ENCODE measurements at places on chromosomes 16 and 17.
A peak's percentile ranks its signal among the peaks of the same experiment; 100 is the strongest.

GRCh38 chr16:73163238-73163815, 115.4 kb upstream of the ZFHX3 start:
- no peak for DNase-seq

DNA sequence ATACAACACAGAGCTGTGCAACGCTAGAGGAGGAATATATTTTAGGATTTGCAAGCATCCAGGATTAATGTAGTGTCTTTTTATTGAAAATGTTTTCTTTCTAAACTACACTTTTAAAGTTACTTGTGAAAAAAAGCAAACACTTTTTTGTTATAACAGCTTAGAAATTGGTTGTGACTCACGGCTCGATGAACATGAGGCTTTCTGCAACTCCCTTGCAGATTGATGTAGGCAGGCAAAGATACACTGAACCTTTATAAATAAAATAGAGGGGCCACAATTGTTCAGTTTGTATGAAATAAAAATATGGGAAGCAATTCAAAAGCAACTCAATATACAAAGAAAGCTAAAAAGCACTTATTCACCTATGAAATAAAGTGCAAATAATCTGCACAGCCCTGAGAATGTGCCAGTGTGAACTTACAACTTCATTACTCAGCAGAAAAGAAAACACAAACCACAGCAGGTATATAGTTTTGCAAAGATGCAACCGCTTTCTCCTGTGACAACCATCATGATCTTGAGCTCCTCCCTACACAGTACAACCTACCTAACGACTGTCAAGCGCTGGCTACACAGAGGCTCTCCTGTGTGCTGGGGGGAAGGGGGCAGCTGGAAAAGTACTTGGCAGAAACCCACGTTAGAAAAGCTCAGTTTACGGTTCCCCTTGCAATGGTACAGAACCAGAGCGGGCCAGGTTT, 948 bp downstream of the LUC7L start:
- peak; percentile 76 for DNase-seq

GRCh38 chr16:56047307-56048234, 143.7 kb upstream of the GNAO1 start:
- DNase-seq: no peak

- no peak for DNase-seq
Measured at GRCh38 chr17:46020023-46020761, 21.1 kb downstream of the STH start.

Data from RPMI8226 (cell line).